ENCODE measurements at places on chromosomes 13 and 19. TPM values are rescaled to one million over a fixed set of nuclear protein-coding genes. Genes with fewer than 3 reads are reported as not detected.

DNA sequence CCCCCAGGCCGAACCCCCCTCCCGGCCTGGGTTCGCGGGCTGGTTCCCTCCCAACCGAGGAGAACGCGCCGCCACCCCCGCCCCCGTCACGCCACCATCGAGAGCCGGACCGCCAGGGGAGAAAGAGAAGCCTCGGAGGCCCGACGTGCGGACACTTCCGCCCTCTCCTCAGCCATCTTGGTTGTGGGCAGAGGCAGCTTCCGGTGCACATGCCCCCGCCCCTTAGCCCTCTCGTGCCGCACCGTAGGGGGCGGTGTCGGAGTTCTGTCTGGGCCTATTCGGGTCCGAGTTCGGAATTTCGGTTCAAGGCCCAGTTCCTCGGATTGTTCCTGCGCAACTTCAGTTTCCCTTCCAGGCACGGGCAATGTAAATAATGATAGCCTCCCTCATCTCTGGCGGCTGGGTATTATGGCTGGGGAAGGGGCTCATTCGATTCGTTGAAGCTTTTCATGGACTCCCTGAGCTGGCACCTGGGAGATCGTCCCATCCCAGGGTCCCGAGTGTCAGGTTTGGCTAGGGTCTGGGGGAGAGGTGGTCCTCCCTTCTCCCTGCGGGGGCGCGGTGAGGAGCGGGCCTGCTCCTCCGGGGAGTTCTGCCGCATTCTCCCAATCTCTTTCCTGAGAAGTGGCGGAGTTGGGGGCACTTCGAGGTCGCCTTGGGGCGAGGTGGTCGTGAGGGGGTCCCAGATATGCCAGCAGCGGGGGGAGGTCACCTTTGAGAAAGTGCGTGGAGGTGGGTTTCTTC, at the start of the genes IER2 and STX10:
Gene IER2 (plus strand): TSS at position 225 of the 744 bp plus-strand sequence. CDS start 2,776 bp downstream, outside the sequence.
Gene STX10 (minus strand): TSS at position 189 of the 744 bp plus-strand sequence. CDS start 202 bp downstream, outside the sequence.
- H3K4me1 ChIP-seq = peaks cover 40% of the 10 kb centered on the region
- DNase-seq = peak; percentile 88
- H3K27ac ChIP-seq = peak within 1 kb of the TSS; percentile 97
- H3K36me3 ChIP-seq = peaks cover 8% of the 10 kb centered on the region
- H3K27me3 ChIP-seq = no peaks in the 10 kb centered on the region

The ERF gene
- 75.8 TPM for total RNA-seq

DNA sequence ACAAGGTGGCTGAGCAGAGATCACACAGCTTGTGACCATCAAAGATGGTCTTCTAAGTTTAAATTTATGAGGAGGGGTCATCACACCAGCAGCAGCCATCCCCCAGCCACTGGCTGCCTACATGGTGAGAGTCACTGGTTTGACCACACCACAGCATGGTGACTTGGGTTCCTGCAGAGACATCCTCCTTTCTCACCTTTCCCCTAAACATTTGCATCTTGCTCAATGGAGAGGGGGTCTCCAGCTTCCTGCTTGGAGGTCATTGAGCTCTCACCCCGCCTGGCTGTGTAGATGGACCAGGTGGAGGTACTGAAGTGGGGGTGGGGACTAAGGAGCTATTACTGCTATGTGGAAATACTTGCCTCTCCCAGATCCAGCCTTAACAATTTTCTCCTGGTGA, 247.6 kb upstream of the ARGLU1 start:
- no peak overlapping the region for H3K4me3 ChIP-seq
- no peaks in the 10 kb centered on the region for H3K36me3 ChIP-seq
- H3K4me1 ChIP-seq = no peaks in the 10 kb centered on the region
- H3K27ac ChIP-seq = no peak overlapping the region
- DNase-seq = no peak

The TMEM259 gene
- 270 TPM for total RNA-seq

The SMIM24 gene
- total RNA-seq = not detected
